Left lung (tissue), 14 donors: ENCODE measurements at places on chromosomes 7 and 10. TPM values are rescaled to one million over a fixed set of nuclear protein-coding genes. Genes with fewer than 3 reads are reported as not detected.

- no peak for DNase-seq
Measured at GRCh38 chr10:91296471-91296870, 76.0 kb downstream of the PCGF5 start.

GRCh38 chr7:101397770-101398324, 35.2 kb downstream of the COL26A1 start:
- DNase-seq = no peak

DNA sequence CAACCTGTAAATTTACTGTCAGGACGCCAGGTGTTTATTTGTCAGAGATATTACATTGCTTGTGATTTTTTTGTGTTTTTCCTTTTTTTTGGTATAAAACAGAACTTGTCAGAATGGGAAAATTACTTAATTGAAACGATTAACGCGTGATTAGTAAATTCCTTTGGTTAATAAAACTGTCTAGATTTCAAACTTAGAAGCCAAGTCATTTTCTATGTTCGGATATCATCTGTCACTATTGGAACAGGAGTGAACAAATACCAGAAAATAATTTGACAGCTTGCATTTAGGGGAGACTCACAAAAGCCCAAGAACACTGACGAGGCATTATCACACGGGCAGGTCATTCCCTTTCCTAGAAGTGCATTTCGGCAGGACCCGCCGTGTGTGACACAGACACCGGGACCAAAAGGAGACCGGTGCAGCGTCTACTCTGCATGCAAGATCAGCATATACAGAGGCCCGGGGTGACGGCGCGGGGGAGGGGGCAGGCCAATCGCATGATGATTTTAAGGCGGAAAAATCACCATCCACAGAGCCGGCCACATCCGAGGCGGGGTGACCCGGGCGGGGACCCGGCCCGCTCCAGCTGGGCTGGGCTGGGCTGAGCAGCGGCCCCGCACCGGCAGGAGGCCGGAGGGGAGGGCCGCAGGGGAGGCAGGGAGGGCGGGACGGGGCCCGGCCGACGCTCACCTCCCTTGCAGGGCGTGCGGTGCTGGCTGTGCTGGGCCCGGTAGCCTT, 841 bp downstream of the GLUD1 start:
- DNase-seq = peak; percentile 51

DNA sequence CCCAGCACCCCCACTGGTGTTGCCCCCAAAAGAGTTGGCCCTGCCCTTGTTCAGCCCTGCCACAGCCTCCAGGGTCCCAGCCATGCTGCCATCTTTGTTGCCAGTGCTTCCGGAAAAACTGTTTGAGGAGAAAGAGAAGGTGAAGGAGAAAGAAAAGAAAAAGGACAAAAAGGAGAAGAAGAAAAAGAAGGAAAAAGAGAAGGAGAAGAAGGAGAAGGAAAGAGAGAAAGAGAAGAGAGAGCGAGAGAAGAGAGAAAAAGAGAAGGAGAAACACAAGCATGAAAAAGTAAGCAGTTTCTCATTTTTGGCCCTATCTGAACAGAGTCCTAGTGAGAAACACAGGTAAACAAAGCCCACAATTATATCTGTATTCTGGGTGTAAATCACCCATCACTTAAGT, 89.0 kb upstream of the GATA3 start:
- DNase-seq = no peak

- DNase-seq = no peak
Measured at GRCh38 chr10:93190372-93190771, 116.7 kb downstream of the CYP26A1 start.

DNA sequence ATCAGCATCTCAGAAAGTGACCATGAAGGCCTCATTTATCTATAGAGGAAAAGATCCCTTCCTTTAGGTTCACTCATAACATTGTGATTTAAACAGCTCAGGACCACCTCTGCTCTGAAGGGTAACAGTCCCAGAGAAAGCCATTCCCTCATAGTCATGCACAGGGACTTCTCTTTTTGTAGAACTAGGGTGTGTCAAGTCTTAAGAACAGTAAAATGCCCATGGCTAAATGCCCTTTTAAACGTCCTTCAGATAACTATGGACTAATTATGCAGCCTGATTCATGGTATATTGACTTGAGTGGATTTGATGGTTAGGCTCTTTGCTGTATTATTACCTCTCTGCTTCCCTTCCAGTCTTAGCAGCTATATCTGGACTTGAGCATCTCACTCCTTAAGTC, 337.8 kb downstream of the SORCS1 start:
- DNase-seq = no peak

AGR2 gene
- polyA plus RNA-seq = 105 TPM

BLOC1S2 gene
- 31.2 TPM for polyA plus RNA-seq

CLDN4 gene
- 88.5 TPM for polyA plus RNA-seq

PNLIPRP2 gene
- not detected for polyA plus RNA-seq

CALY gene
- polyA plus RNA-seq = 0.27 TPM
